Transverse colon (tissue), 4 donors: ENCODE measurements at places on chromosomes 5 and 9.

GRCh38 chr9:126613651-126614050, at the start of gene LMX1B:
LMX1B (plus strand) TSS chr9:126613928; CDS start chr9:126614450, 522 bp downstream.
- H3K27me3 ChIP-seq: peaks cover 94% of the 10 kb centered on the region
- peak; percentile 22 for DNase-seq

DNA sequence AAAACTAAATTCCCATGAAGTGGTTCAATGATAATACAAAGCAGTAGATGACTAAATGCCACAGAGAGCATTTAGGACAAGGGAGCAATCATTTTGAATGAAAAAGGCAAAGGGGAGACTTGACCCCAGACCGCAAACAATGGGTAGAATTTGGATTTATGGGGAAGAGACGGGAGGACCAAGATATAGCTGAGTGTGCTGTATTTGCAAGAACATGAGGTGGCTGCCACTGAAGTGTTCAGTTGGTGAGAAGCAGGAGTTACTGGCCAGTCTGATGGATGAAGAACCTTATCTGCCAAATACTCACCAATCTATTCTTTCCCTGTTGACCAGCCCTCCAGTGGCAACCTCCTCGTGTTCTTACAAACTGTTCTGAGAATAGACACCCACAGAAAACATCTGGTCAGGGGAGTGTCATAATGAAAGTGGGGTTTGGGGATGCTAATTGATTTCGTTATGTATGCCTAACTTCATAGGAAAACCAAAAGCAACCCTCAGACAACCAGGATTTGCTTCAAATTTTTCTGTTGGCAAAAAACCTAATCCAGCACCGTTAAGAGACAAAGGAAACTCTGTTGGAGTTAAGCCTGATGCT, 19.8 kb downstream of the TDRD7 start:
- H3K4me1 ChIP-seq: peaks cover under 1% of the 10 kb centered on the region
- no peak overlapping the region for H3K27ac ChIP-seq
- H3K4me3 ChIP-seq: no peak overlapping the region
- no peaks in the 10 kb centered on the region for H3K36me3 ChIP-seq
- DNase-seq: no peak

GRCh38 chr5:55908804-55909203, 57.6 kb downstream of the IL31RA start:
- no peaks in the 10 kb centered on the region for H3K4me1 ChIP-seq
- H3K27ac ChIP-seq: no peak overlapping the region
- no peak for DNase-seq
- H3K27me3 ChIP-seq: no peaks in the 10 kb centered on the region
- no peaks in the 10 kb centered on the region for H3K36me3 ChIP-seq
- no peak overlapping the region for H3K4me3 ChIP-seq

DNA sequence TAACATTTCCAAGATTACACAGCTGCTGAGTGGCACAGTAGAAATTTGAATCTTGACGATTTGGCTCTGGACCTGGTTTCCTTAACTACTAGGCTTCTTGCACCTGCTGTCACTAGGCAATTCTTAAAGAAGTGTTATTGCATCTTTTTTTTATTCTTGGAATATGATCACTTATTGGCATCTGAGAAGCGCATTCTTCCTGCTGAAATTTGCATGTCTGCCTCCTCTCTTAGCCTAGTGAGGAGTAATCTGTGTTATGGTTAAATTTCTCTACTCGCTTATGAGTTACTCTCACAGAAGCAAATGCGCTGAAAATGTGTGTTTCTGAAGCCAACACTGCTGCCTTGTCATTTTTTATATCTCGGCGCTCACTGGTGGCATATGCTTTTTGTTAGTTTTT, 89.3 kb downstream of the WDR41 start:
- no peaks in the 10 kb centered on the region for H3K27me3 ChIP-seq
- no peaks in the 10 kb centered on the region for H3K36me3 ChIP-seq
- DNase-seq: no peak
- no peak overlapping the region for H3K27ac ChIP-seq
- H3K4me1 ChIP-seq: no peaks in the 10 kb centered on the region

GRCh38 chr9:135199489-135199888, 112.0 kb downstream of the OLFM1 start:
- H3K27me3 ChIP-seq: peaks cover 22% of the 10 kb centered on the region
- no peaks in the 10 kb centered on the region for H3K4me1 ChIP-seq
- DNase-seq: no peak
- no peaks in the 10 kb centered on the region for H3K36me3 ChIP-seq
- no peak overlapping the region for H3K27ac ChIP-seq

DNA sequence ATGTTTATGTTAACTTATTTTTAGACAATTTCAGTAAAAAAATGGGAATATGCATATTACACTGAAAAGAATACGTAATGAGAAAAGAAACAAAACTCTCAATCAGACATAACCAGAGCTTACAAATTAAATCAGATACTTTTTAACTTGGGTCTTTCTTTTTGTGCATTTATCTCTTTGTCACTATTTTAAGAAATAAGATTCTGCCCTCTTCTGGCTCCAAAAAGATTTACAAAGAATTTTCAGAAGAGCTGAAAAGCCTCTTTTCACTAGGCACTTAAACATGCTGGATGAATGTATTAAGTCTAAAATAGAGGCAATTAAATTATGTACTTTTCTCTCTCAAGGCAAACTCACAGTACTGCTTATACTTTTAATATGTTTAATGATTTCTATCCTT, 55.5 kb downstream of the CEP120 start:
- H3K27ac ChIP-seq: no peak overlapping the region
- no peaks in the 10 kb centered on the region for H3K36me3 ChIP-seq
- no peak overlapping the region for H3K4me3 ChIP-seq
- no peaks in the 10 kb centered on the region for H3K4me1 ChIP-seq
- H3K27me3 ChIP-seq: no peaks in the 10 kb centered on the region

DNA sequence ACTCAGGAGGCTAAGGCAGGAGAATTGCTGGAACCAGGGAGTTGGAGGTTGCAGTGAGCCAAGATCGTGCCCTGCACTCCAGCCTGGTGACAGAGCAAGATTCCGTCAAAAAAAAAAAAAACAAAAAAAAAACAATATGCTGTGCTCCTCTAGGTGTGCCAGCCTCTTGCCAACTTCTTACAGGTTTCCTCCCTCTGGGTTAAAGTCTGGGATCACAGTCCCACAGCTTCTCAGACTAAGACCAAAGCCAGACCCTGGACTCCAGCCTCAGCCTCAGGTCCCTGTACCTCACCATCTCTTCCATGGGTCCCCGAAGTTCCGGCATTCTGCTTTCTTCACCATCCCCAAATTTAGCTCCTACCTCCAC, 180.8 kb upstream of the MVB12B start:
- H3K4me1 ChIP-seq: peaks cover 7% of the 10 kb centered on the region
- H3K36me3 ChIP-seq: no peaks in the 10 kb centered on the region
- DNase-seq: no peak
- H3K27ac ChIP-seq: no peak overlapping the region

DNA sequence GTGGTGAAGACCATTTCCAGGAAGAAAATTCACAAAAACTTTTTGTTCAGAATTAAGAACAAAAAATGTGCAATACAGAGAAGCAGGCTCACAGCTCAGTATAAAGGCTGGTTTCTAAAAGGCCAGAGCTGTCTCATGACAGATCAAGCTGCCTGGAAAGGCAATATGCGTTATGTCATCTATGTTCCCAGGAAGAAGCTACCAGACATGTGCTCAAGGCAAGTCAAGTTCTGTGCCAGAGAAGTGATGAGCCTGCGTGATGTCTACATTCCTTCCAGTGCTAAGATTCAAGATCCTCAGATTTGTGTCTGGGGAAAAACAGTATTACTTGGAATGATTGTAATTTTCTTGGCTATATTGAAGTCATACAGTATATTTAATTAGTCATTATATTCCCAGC, 104.3 kb downstream of the PDE4D start:
- H3K4me1 ChIP-seq: no peaks in the 10 kb centered on the region
- no peak overlapping the region for H3K4me3 ChIP-seq
- H3K36me3 ChIP-seq: no peaks in the 10 kb centered on the region
- no peaks in the 10 kb centered on the region for H3K27me3 ChIP-seq
- H3K27ac ChIP-seq: peak overlapping the region; percentile 53

DNA sequence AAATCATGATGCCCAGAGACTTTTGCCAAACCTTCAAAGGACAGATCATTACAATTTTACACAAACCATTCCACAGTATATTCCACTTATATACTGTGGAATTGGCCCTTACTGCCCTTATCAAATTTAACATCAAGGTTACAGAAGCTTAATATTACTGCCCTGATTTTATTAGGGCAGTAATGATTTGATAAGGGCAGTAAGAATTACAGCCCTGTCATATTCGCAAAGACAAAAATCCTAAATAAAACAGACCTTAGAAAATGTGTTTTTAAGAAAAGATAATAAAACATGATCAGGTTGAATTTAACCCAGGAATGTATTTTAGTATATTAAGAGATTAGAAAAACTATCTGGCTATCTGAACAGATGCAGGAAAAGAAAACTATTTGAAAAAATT, 7.7 kb upstream of the TMEM161B start:
- no peak overlapping the region for H3K27ac ChIP-seq
- no peak for DNase-seq
- H3K27me3 ChIP-seq: no peaks in the 10 kb centered on the region
- peaks cover 7% of the 10 kb centered on the region for H3K36me3 ChIP-seq

DNA sequence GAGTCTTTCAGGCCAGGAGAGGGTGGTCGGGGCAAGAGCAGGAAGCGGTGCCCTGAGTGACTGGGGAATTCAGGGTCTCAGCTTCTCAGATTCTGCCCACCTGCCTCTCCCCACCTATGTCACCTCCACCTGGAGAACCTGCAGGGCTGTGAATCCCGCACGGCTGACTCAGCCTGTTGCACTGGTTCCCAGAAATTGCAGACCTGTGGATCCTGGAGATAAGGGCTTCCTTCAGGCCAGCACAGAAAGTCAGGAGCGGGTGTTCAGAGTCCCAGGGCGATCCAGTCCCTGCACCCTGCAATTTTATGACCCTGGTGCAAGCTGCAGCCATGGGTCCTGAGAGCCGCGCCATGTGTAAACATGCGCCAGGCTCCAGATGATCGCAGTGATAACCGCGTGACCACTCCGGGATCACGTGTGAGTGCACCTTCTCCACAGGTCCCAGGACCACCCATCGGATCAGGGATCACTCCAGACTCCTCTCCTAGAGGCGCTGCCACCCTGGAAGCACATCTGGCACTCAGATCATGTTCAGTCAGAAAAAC, 17.8 kb downstream of the IRX4 start:
- H3K4me3 ChIP-seq: no peak overlapping the region
- no peak overlapping the region for H3K27ac ChIP-seq
- H3K27me3 ChIP-seq: peaks cover 49% of the 10 kb centered on the region
- peak; percentile 36 for DNase-seq

GRCh38 chr9:68500457-68501381, 40.0 kb downstream of the TMEM252 start:
- no peak overlapping the region for H3K4me3 ChIP-seq
- H3K36me3 ChIP-seq: no peaks in the 10 kb centered on the region
- H3K27me3 ChIP-seq: no peaks in the 10 kb centered on the region
- H3K4me1 ChIP-seq: peaks cover under 1% of the 10 kb centered on the region
- peak overlapping the region; percentile 67 for H3K27ac ChIP-seq

DNA sequence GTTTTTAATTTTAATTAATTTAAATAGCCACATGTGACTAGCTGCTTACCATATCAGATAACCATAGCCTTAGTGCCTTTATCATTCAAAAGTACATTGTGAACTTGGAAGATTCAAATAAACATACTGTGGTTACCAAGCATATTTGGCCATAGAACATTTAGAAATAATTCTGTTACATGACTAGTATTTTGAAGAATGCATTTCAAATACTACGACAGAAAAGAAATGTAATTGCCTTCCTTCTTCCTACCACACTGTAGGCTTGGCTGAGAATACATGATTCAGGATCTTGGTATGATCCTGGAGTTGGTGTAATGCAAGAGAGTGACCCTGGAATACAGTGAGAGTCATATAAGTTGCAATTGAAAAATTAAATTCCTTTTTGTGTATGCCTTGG, 109.7 kb upstream of the PCA3 start:
- H3K27me3 ChIP-seq: no peaks in the 10 kb centered on the region
- H3K4me3 ChIP-seq: no peak overlapping the region
- H3K27ac ChIP-seq: peak overlapping the region; percentile 8
- no peaks in the 10 kb centered on the region for H3K36me3 ChIP-seq
- H3K4me1 ChIP-seq: peaks cover 29% of the 10 kb centered on the region

DNA sequence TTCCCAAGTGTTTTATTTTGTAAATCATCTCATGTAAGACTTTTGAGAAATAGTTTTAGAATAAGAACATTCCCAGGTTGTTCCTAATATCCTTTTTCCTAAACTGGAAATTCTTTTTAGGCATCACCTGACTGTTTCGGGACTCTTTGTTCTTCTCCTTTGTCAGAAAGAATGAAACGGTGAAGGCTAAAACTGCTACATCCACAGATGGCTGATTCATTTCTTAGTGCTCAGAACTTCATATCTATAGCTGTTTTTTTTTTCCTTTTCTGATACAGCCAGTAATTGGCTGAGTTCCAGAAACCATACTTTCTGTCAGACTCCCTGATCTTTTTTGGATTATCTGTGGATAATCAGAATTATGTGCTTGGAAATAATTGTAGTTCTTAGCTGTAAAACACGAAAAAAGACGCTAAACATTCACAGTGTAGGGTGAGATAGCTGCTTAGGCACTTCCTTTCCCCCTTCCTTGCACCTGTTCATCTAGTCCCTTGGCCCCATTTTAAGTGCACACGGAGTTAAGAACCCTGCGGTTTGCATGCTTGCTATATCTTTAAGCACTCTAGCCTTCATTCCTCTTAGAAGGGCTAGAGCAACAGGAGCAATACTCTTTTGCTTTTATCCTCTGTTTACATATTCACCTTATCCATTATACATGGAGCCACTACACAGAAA, 283.9 kb downstream of the PJA2 start:
- H3K4me3 ChIP-seq: no peak overlapping the region
- DNase-seq: no peak
- H3K27me3 ChIP-seq: no peaks in the 10 kb centered on the region
- H3K36me3 ChIP-seq: no peaks in the 10 kb centered on the region
- H3K4me1 ChIP-seq: no peaks in the 10 kb centered on the region
- no peak overlapping the region for H3K27ac ChIP-seq

- DNase-seq: no peak
- peak overlapping the region; percentile 18 for H3K27ac ChIP-seq
- H3K36me3 ChIP-seq: no peaks in the 10 kb centered on the region
- H3K4me3 ChIP-seq: no peak overlapping the region
- no peaks in the 10 kb centered on the region for H3K27me3 ChIP-seq
Observed at GRCh38 chr9:125763394-125763801, 16.2 kb downstream of the PBX3 start.

DNA sequence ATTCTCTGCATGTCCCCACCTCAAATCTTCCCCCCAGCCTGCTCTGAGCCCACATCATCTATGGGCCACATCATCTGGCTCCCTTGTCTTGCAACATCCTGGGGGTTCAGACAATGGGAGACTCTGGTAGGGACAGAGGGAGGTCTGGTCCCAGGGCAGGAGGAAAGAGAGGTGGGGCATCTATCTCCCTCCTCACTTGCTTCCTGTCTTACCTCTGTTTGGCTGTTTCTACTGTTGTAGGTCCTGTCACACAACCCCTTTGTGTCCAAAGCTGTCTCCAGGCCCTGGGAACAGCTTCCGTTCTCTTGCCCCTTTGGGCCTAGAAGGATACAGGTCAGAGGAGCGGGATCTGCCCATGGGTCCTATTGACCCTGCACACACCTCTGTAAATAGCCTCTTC, 227.2 kb downstream of the NSG2 start:
- H3K4me3 ChIP-seq: no peak overlapping the region
- no peak overlapping the region for H3K27ac ChIP-seq
- no peak for DNase-seq
- H3K27me3 ChIP-seq: no peaks in the 10 kb centered on the region
- no peaks in the 10 kb centered on the region for H3K36me3 ChIP-seq
- H3K4me1 ChIP-seq: no peaks in the 10 kb centered on the region
